ENCODE measurements at places on chromosomes 16 and 17. TPM values are rescaled to one million over a fixed set of nuclear protein-coding genes. Genes with fewer than 3 reads are reported as not detected.

Gene SRRM2
- 526 TPM for total RNA-seq

GRCh38 chr16:79186196-79186595 is 414.3 kb downstream of the MAF start:
- H3K4me1 ChIP-seq, result peaks cover 24% of the 10 kb centered on the region
- no peak for DNase-seq
- H3K27ac ChIP-seq, result no peak overlapping the region
- H3K36me3 ChIP-seq, result peaks cover 4% of the 10 kb centered on the region
- no peaks in the 10 kb centered on the region for H3K27me3 ChIP-seq

DNA sequence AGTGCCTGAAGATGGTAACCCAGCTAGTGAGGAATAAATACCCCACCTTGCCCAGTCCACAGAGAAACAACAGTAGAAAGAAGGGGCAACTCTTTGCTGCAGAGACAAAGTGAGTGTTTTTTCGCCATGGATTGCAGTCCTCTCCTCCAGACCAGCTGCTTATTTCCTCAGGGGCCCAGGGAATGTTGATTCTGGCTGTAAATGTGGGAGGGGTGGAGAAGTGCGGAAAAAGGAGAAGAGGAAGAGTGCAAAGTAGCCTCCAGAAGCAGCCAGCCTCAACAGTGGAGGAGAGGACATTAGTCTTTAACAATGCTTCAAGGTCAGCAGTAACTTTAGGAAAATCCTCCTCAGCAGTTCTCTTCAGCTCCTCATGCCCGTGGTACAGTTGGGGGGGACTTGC is 8.1 kb upstream of the PHLPP2 start:
- H3K36me3 ChIP-seq, result peaks cover 34% of the 10 kb centered on the region
- H3K4me3 ChIP-seq, result no peak overlapping the region
- DNase-seq, result no peak
- H3K27ac ChIP-seq, result no peak overlapping the region
- H3K4me1 ChIP-seq, result peaks cover 3% of the 10 kb centered on the region

DNA sequence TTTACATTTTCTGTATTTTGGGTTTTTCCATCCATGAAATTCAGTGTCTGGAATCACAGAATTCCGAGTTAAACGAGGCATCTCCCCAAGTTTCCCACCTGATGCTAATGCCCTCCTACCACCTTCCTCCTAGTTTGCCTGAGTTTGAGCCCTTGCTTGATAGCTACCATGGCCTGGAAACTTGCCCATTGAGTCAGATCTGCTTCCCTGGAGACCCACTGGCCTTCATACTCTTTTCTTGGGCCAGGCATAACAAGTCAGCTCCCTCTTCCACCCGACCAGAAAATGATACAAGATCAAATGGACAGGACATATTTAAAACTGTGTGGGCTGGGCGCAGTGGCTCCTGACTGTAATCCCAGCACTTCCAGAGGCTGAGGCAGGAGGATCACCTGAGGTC is 10.2 kb downstream of the SETD1A start:
- no peak for DNase-seq
- H3K27ac ChIP-seq, result no peak overlapping the region
- no peaks in the 10 kb centered on the region for H3K27me3 ChIP-seq
- peaks cover 64% of the 10 kb centered on the region for H3K36me3 ChIP-seq
- H3K4me3 ChIP-seq, result no peak overlapping the region
- H3K4me1 ChIP-seq, result no peaks in the 10 kb centered on the region

Gene CYGB
- not detected for total RNA-seq

Gene SCNN1G
- total RNA-seq, result not detected

Gene LITAFD
- total RNA-seq, result not detected

GRCh38 chr17:17134957-17135333 is 71.2 kb downstream of the PLD6 start:
- no peak for DNase-seq
- H3K4me1 ChIP-seq, result peaks cover 9% of the 10 kb centered on the region
- no peaks in the 10 kb centered on the region for H3K36me3 ChIP-seq
- no peak overlapping the region for H3K27ac ChIP-seq

GRCh38 chr16:4369007-4369733 is 2.5 kb upstream of the VASN start:
- no peak overlapping the region for H3K4me3 ChIP-seq
- no peak overlapping the region for H3K27ac ChIP-seq
- no peaks in the 10 kb centered on the region for H3K36me3 ChIP-seq
- no peaks in the 10 kb centered on the region for H3K27me3 ChIP-seq
- DNase-seq, result no peak
- peaks cover 12% of the 10 kb centered on the region for H3K4me1 ChIP-seq

Gene PLXDC1
- total RNA-seq, result 2.2 TPM

- H3K27me3 ChIP-seq, result peaks cover 3% of the 10 kb centered on the region
- H3K27ac ChIP-seq, result no peak overlapping the region
- no peak overlapping the region for H3K4me3 ChIP-seq
- no peaks in the 10 kb centered on the region for H3K36me3 ChIP-seq
Measured at GRCh38 chr16:1197237-1197866, 27.7 kb downstream of the TPSG1 start.

GRCh38 chr17:17812211-17813054 is 24.4 kb downstream of the SREBF1 start:
- H3K4me3 ChIP-seq, result no peak overlapping the region
- peak overlapping the region; percentile 38 for H3K27ac ChIP-seq

- no peak overlapping the region for H3K4me3 ChIP-seq
- H3K27me3 ChIP-seq, result no peaks in the 10 kb centered on the region
- H3K36me3 ChIP-seq, result peaks cover 64% of the 10 kb centered on the region
Measured at GRCh38 chr17:28698253-28698941, 13.3 kb downstream of the PROCA1 start.

DNA sequence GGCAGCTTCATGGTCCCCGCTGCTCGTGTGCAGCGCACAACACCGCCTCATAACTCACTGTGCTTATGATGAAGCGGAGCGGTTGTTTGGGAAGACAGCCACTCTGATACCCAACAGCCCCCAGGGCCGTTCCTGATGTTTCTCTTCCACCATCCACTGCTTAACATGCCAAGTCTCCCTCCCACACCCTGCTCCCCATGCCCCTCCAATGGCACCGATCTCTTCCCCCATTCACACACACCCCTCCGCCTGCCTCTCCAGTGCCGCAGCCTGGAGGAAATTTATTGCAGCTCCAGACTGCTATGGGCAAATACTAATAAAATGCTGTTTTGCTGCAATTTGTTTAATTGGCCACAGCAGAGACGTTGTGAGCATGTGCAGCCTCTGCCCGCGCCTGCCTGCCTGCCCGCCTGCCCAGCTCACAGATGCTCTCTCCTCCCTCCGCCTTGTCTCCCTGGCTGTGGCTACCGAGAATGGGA is 80.3 kb upstream of the LHX1 start:
- DNase-seq, result no peak
- no peaks in the 10 kb centered on the region for H3K36me3 ChIP-seq
- H3K27ac ChIP-seq, result no peak overlapping the region
- H3K4me3 ChIP-seq, result no peak overlapping the region

DNA sequence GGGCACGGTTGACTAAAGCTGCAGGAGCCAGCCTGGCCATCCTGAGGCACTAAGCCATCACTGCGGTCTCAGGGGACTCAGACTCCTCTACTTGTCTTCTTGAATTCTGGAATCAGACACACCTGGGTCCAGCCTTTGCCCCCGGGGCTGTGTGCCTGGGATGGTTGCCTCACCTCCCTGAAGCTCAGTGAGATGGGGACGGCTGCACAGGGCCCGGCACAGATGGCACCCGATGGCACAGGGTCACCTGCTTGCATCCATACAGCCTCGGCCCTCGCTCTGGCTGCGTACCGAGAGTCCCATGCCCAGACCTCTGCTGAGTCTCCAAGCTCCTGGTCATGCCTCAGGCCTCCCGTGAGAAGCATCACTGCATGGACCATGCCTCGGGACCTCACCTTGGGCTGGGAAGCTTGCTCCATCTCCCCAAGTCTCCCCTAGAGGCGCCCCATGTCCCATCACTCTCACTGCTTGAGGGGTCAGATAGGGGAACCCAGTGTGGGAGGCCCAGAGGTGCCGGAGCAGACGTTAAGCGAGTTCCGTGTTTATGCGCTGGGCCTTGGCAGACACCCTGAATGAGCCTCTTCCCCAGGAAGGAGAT is 316.3 kb downstream of the SEC14L1 start:
- DNase-seq, result peak; percentile 65
- peak overlapping the region; percentile 100 for H3K27ac ChIP-seq
- peaks cover 51% of the 10 kb centered on the region for H3K4me1 ChIP-seq
- peak overlapping the region; percentile 91 for H3K4me3 ChIP-seq
- H3K36me3 ChIP-seq, result peaks cover 65% of the 10 kb centered on the region

DNA sequence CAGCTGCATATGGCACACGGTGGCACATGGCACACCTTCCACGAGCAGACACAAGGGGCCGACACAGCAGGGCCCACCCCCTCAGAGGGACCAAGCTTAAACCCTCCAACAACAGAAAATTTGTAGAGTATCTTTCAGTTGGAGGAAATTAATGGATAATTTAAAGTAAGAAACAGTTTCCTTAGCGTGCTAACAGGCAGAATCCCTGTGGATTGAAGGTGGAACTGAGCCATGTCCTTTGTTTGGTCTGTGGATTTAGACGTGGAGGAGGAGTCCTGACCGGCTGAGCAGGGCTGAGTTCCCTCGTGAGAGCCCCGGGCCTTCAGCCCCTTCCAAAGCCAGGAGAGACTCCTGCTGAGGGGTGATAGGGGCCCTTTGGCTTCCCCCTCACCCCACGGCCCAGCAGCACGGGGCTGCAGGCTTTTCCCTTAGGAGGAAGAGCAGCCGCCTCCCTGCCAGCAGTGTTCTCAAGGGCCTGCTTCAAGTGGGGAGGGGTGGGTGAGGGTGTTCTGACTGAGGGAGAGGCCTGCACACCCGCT is 1.4 kb upstream of the CYB561 start:
- DNase-seq, result no peak
- H3K4me3 ChIP-seq, result peak overlapping the region; percentile 67
- peaks cover 34% of the 10 kb centered on the region for H3K4me1 ChIP-seq
- peak overlapping the region; percentile 89 for H3K27ac ChIP-seq

Gene CTRB1
- total RNA-seq, result not detected

DNA sequence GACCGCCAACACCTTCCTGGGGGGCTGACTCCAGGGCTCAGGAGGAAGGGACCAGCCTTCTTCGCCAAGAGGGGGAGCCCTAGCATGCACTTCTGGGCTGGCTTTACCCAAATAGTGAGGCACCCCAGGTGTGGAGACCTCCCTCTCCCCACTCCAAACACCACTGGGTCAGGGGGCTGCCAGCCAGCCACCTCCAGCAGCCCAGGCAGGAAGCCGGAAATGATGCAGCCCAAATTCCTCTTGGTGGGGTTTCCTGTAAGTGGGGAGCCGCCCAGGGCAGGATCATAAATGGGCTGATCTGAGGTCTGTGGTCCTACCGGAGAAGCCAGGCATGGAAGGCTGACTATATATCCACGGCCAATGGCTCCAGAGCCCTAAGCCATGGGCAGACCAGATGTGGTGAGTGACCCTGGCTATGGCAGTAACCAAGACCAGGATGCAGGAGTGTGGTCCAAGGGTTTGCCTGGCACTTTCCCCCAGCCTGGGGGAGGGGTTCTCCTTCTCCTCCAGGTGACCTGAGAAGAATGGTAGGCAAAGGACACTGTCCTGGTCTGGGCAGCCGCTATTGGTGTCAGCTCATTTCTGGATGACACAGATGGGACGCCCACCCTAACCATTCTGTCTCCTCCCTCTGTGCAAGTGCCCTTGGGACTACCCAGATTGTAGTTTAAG is 4.2 kb downstream of the GIT1 start:
- H3K4me3 ChIP-seq, result peak overlapping the region; percentile 26
- no peaks in the 10 kb centered on the region for H3K27me3 ChIP-seq
- peaks cover 9% of the 10 kb centered on the region for H3K36me3 ChIP-seq

- H3K36me3 ChIP-seq, result peaks cover 3% of the 10 kb centered on the region
- no peak overlapping the region for H3K4me3 ChIP-seq
- no peaks in the 10 kb centered on the region for H3K27me3 ChIP-seq
Measured at GRCh38 chr16:69190046-69190588, 3.2 kb downstream of the SNTB2 start.

- H3K27me3 ChIP-seq, result no peaks in the 10 kb centered on the region
- H3K4me3 ChIP-seq, result no peak overlapping the region
- DNase-seq, result no peak
Measured at GRCh38 chr16:86432691-86433090, 77.6 kb upstream of the FOXF1 start.

Gene SSTR5
- total RNA-seq, result not detected

GRCh38 chr17:28178800-28179199 is 136.3 kb downstream of the NLK start:
- H3K27ac ChIP-seq, result no peak overlapping the region
- no peaks in the 10 kb centered on the region for H3K27me3 ChIP-seq
- no peak for DNase-seq
- peaks cover 8% of the 10 kb centered on the region for H3K4me1 ChIP-seq
- peaks cover 3% of the 10 kb centered on the region for H3K36me3 ChIP-seq

- peaks cover 27% of the 10 kb centered on the region for H3K27me3 ChIP-seq
- peaks cover 2% of the 10 kb centered on the region for H3K4me1 ChIP-seq
- no peak overlapping the region for H3K27ac ChIP-seq
- H3K4me3 ChIP-seq, result no peak overlapping the region
- H3K36me3 ChIP-seq, result no peaks in the 10 kb centered on the region
Measured at GRCh38 chr17:32926183-32926582, 1.8 kb upstream of the TMEM98 start.
